CD4-positive, alpha-beta memory T cell (primary cell): ENCODE measurements at places on chromosomes 11 and 22.

GRCh38 chr11:44621140-44621681 lies 55.7 kb downstream of the CD82 start:
- H3K4me1 ChIP-seq, result peaks cover 28% of the 10 kb centered on the region
- H3K4me3 ChIP-seq, result no peak overlapping the region
- peaks cover 19% of the 10 kb centered on the region for H3K36me3 ChIP-seq

- no peak for DNase-seq
- H3K4me1 ChIP-seq, result peaks cover 33% of the 10 kb centered on the region
- H3K36me3 ChIP-seq, result peaks cover 32% of the 10 kb centered on the region
These were observed 1.3 kb downstream of the PRPF19 start for GRCh38 chr11:60905047-60905446.

- no peaks in the 10 kb centered on the region for H3K36me3 ChIP-seq
- H3K4me3 ChIP-seq, result no peak overlapping the region
- no peak overlapping the region for H3K27ac ChIP-seq
- H3K27me3 ChIP-seq, result no peaks in the 10 kb centered on the region
- no peak for DNase-seq
These were observed 22.4 kb downstream of the KIRREL3 start for GRCh38 chr11:126978165-126978564.

GRCh38 chr11:123357353-123357989 lies 72.6 kb upstream of the GRAMD1B start:
- H3K27me3 ChIP-seq, result no peaks in the 10 kb centered on the region
- no peak for DNase-seq
- no peaks in the 10 kb centered on the region for H3K36me3 ChIP-seq
- peaks cover 17% of the 10 kb centered on the region for H3K4me1 ChIP-seq
- peak overlapping the region; percentile 59 for H3K4me3 ChIP-seq

- H3K36me3 ChIP-seq, result no peaks in the 10 kb centered on the region
- H3K4me1 ChIP-seq, result no peaks in the 10 kb centered on the region
- H3K4me3 ChIP-seq, result no peak overlapping the region
- H3K27ac ChIP-seq, result no peak overlapping the region
- no peaks in the 10 kb centered on the region for H3K27me3 ChIP-seq
These were observed 527.1 kb upstream of the CCDC90B start for GRCh38 chr11:83813296-83813695.

- no peak for DNase-seq
- H3K27me3 ChIP-seq, result no peaks in the 10 kb centered on the region
- no peaks in the 10 kb centered on the region for H3K36me3 ChIP-seq
- H3K4me1 ChIP-seq, result no peaks in the 10 kb centered on the region
- H3K27ac ChIP-seq, result no peak overlapping the region
These were observed 29.2 kb upstream of the TSKU start for GRCh38 chr11:76753950-76754349.

- H3K27me3 ChIP-seq, result no peaks in the 10 kb centered on the region
- DNase-seq, result no peak
- H3K4me3 ChIP-seq, result no peak overlapping the region
- no peaks in the 10 kb centered on the region for H3K4me1 ChIP-seq
- no peak overlapping the region for H3K27ac ChIP-seq
These were observed 330.8 kb upstream of the DDI1 start for GRCh38 chr11:103705642-103706041.

DNA sequence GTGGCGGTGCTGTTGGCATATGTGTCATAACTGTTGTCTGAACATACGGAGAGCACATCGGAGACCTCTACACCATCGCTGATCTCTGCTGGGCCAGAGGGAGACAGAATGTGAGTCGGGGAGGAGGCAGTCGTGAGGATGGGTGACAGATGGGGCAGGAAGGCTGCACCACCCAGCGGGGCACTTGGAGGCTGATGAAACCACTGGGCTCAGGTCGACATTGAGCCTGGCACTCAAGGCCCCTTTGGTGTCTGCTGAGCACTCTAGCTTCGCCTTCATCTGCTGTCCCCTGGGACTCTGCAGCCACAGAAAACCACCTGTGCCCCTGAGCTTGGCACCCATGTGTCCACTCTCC lies 2.5 kb upstream of the KLHL35 start:
- peaks cover 4% of the 10 kb centered on the region for H3K36me3 ChIP-seq
- H3K27me3 ChIP-seq, result peaks cover 6% of the 10 kb centered on the region
- no peak overlapping the region for H3K27ac ChIP-seq
- H3K4me3 ChIP-seq, result no peak overlapping the region
- DNase-seq, result no peak
- H3K4me1 ChIP-seq, result peaks cover 9% of the 10 kb centered on the region

DNA sequence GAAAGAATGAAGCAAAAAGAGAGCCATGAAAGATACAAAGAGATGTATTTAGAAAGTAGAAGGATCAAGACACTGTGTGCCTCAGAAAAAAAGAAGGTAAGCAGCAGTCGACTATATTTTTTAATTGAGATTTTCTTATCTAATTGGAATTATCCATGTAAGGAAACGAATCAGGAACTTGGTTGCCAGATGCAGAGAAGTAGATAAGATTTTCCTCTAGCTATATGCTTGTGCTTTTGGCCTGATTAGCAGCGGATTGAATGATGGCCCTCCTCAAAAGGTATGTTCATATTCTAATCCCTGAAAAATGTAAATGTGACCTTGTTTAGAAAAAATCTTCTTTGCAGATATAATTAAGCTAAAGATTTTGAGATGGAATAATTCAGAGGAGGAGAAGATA lies 43.9 kb upstream of the CARD18 start:
- H3K36me3 ChIP-seq, result no peaks in the 10 kb centered on the region
- no peaks in the 10 kb centered on the region for H3K27me3 ChIP-seq
- H3K4me3 ChIP-seq, result no peak overlapping the region
- no peak for DNase-seq
- H3K4me1 ChIP-seq, result no peaks in the 10 kb centered on the region
- H3K27ac ChIP-seq, result no peak overlapping the region

DNA sequence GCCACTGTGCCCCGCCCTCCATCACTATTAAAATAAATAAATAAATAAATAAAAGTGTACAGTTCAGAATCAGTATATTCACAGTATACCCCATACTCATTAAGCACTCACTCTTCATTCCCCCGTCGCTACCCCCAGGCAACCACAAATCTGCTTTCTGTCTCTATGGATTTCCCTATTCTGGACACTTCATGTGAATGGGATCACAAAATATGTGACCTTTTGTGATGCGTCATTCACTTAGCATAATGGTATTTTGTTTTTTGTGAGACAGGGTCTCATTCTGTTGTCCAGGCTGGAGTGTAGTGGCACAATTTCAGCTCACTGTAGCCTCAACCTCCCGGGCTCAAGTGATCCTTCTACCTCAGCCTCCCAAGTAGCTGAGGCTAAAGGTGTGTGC lies 52.8 kb downstream of the RBX1 start:
- H3K27me3 ChIP-seq, result no peaks in the 10 kb centered on the region
- DNase-seq, result no peak
- no peaks in the 10 kb centered on the region for H3K4me1 ChIP-seq
- H3K36me3 ChIP-seq, result no peaks in the 10 kb centered on the region

DNA sequence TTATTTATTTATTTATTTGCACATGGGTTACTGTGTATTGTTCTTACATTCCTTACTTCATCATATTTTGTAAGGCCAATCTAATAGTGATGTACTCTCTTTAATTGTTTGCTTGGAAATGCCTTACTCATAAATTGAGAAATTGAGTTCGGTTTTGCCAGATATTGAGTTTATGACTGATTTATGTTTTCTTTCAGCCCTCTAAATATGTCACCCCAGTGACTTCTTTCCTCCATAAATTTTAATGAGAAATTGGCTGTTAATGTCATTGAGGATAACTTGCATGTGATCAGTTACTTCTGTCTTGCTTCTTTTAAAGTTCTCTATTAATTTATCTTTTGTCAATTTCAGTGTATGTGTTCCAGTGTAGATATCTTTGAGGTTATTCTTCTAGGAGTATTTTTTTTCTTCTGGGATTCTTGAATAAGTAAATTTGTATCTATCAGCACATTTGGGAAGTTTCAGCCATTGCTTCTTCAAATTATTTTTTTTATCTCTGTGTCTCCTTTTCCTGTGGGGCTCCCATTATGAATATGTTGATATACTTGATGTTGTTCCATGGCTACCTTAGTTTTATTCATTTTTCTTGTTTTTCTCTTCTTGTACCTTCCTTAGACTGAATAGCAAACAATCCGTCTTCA lies 47.8 kb downstream of the XKR3 start:
- H3K27ac ChIP-seq, result no peak overlapping the region
- no peak for DNase-seq
- no peaks in the 10 kb centered on the region for H3K36me3 ChIP-seq
- no peak overlapping the region for H3K4me3 ChIP-seq
- no peaks in the 10 kb centered on the region for H3K27me3 ChIP-seq

- H3K4me3 ChIP-seq, result no peak overlapping the region
- no peaks in the 10 kb centered on the region for H3K27me3 ChIP-seq
- no peak overlapping the region for H3K27ac ChIP-seq
These were observed 33.1 kb upstream of the L3MBTL2 start for GRCh38 chr22:41171996-41172395.

GRCh38 chr11:63765688-63766241 lies 2.8 kb downstream of the ZFTA start:
- H3K4me3 ChIP-seq, result no peak overlapping the region
- no peak for DNase-seq
- H3K27ac ChIP-seq, result no peak overlapping the region
- peaks cover 6% of the 10 kb centered on the region for H3K27me3 ChIP-seq
- no peaks in the 10 kb centered on the region for H3K36me3 ChIP-seq
- peaks cover 13% of the 10 kb centered on the region for H3K4me1 ChIP-seq

DNA sequence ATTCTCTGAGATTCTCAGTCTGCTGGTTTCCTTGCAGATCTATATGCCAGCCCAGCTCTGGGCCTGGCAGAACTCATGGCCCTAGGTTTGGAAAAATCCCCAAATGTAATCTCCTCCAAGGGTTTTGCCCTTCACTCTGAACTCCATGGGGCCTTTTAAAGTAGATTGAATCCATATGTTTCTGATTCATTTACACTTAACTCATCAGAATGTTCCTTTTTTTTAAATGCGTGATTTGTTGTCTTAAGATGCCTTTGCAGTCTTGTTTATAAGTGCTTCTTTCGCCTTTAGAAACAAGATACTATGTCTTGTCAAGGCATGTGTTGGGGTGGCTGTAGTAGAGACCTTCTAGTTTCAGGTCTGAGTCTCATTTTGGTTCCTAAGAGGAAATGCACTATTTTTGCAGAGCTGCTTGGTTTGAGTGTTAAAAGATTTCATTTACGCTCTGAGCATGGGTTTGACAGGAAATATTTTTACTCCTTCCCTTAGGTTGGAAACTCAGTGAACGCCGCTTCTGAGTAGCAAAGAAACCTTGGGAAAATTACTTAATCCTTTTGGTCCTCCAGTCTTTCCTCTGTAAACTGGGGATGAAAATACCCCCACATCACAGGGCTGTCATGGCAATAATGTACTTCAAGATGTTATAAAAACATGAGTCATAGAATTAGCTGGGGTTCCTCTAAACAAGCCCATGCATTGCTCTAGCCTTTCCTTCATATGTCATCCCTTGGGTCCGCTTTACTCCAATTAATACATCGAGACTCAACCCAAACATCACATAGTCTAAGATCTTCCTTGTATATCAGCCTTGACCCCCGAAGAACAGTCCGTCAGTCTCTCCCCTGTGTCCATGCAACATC lies 83.5 kb downstream of the SNX19 start:
- no peak for DNase-seq
- no peaks in the 10 kb centered on the region for H3K4me1 ChIP-seq
- no peak overlapping the region for H3K4me3 ChIP-seq
- no peaks in the 10 kb centered on the region for H3K36me3 ChIP-seq

- H3K27me3 ChIP-seq, result no peaks in the 10 kb centered on the region
- no peak within 1 kb of the TSS for H3K4me3 ChIP-seq
These were observed at the start of gene DRICH1 for GRCh38 chr22:23632178-23632577. Gene DRICH1 (minus strand): TSS chr22:23632321. CDS start chr22:23632023, 298 bp downstream.

DNA sequence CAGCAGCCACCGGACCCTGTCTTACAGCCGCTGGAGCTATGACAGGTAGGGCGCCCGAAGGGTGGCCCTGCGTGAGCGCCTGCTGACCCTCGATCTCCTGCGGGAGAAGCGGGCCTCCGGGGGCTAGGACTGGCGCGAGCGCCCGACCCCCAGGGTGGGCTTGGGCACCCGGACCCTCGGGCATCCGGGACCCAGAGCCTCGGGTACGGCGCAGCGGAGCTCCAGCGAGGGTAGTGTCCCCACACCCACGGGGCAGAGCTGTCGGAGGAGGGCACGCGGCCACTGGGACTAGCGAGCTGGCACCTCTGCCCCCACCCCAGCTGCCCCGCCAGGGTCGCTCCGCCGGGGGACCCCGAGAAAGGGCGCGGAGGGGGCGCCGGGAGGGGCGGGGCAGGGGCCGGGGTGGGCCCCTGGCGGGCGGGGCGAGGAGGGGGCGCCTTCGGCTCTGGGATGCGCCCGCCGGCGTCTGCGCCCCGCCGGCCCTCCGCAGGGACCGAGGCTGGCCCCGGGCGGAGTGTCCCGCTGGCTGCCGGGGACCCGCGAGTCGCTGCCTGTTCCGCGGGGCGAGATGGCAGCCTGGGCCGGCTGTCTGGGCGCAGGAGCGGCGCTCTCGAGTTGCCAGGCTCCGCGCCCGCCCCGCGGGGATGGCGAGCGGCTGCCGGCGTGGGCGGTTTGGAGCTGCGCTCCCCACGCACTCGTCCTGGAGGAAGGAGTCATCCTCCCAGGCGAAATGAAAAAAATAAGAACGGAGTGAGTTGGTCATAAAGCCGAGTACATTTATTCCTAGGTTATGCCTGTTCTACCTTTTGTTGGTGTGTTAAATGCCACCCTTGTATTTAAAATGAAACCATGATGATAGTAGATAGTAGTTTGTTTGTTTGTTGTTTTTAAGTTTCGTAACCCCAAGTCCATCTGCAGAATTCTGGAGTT lies 32.4 kb downstream of the EIF3F start:
- H3K27me3 ChIP-seq, result no peaks in the 10 kb centered on the region
- H3K36me3 ChIP-seq, result no peaks in the 10 kb centered on the region
- DNase-seq, result peak; percentile 47
- H3K4me1 ChIP-seq, result peaks cover 14% of the 10 kb centered on the region

DNA sequence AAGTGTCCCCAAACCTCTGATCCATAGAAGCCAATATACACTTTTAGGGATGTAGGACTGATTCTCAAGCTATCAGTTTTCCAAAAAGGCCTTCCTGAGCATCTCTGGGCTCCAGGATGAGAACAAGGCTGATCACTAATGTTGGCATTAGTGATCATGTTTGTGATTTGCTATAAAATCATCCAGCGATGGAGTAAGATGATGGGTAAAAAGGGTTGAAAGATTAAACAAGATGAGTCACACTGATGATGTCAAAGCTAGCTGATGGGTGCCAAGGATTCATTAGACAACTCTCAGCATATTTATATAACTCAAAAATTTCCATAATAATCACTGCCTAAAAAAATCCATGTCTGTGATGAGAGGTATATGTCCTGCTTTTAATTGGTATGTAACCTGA lies 42.8 kb downstream of the ZNF280B start:
- H3K27ac ChIP-seq, result no peak overlapping the region
- H3K4me3 ChIP-seq, result no peak overlapping the region
